ENCODE measurements at places on chromosomes 12 and 14. TPM values are rescaled to one million over a fixed set of nuclear protein-coding genes. Genes with fewer than 3 reads are reported as not detected.

The WIF1 gene
- total RNA-seq: 0.78 TPM

The TCL1B gene
- total RNA-seq: not detected

The PTPN6 gene
- total RNA-seq: 18.4 TPM

The PAPLN gene
- 9.6 TPM for total RNA-seq

The GXYLT1 gene
- 5.6 TPM for total RNA-seq

The PTPRQ gene
- 0.52 TPM for total RNA-seq

The PLEKHD1 gene
- under 0.01 TPM for total RNA-seq

The CLEC9A gene
- 0.26 TPM for total RNA-seq

The BAG5 gene
- 9.9 TPM for total RNA-seq

The FITM1 gene
- 12.2 TPM for total RNA-seq

The SDS gene
- 0.33 TPM for total RNA-seq

The KCNH3 gene
- total RNA-seq: 1.3 TPM

DNA sequence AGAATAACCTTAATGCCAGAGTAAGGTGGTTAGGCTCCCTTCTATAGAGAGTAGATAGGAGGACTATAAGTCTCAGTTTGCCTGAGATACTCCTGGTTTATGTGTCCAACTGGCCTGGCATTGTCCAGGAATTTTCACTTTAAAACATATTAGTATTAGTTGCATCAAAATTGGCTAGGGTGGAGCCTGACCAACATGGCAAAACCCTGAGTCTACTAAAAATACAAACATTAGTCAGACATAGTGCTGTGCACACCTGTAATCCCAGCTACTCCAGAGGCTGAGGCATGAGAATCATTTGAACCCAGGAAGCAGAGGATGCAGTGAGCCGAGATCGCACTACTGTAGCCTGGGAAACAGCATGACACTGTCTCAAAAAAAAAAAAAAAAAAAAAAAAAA is 11.9 kb downstream of the WDHD1 start:
- no peaks in the 10 kb centered on the region for H3K4me1 ChIP-seq
- no peak overlapping the region for H3K4me3 ChIP-seq
- no peak overlapping the region for H3K27ac ChIP-seq

- H3K27ac ChIP-seq: no peak overlapping the region
- no peaks in the 10 kb centered on the region for H3K36me3 ChIP-seq
- no peaks in the 10 kb centered on the region for H3K4me1 ChIP-seq
- no peaks in the 10 kb centered on the region for H3K27me3 ChIP-seq
Measured at GRCh38 chr14:70964492-70964891, 57.2 kb downstream of the PCNX1 start.

GRCh38 chr14:61602733-61603077 is 92.6 kb upstream of the HIF1A start:
- H3K4me1 ChIP-seq: peaks cover 29% of the 10 kb centered on the region
- H3K27me3 ChIP-seq: no peaks in the 10 kb centered on the region
- no peak overlapping the region for H3K4me3 ChIP-seq
- no peaks in the 10 kb centered on the region for H3K36me3 ChIP-seq

DNA sequence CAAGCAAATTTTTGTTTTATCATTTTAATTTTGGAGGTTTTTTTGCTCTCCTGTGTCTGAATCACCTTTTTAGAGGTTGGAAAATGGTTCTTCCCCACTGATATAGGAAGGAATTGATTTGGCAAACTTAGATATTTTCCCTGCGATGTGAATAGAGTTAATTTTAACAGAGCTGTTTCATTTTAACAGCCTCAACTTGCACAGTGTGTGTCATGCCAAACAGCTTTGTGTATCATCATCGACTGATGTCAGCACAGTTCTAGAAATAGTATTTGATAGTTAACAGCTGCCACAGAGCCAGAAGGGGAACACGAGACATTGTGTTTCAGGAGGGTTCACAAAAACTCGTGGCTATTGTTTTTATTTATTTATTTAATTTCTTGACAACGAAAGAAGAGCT is 243.1 kb upstream of the FOXN3 start:
- no peaks in the 10 kb centered on the region for H3K27me3 ChIP-seq
- H3K4me3 ChIP-seq: no peak overlapping the region
- no peak for DNase-seq
- no peak overlapping the region for H3K27ac ChIP-seq

GRCh38 chr12:52313461-52313860 is 7.7 kb downstream of the KRT83 start:
- no peak for DNase-seq
- no peaks in the 10 kb centered on the region for H3K27me3 ChIP-seq
- H3K27ac ChIP-seq: no peak overlapping the region
- peaks cover 7% of the 10 kb centered on the region for H3K4me1 ChIP-seq
- no peaks in the 10 kb centered on the region for H3K36me3 ChIP-seq

- no peaks in the 10 kb centered on the region for H3K36me3 ChIP-seq
- peaks cover 1% of the 10 kb centered on the region for H3K4me1 ChIP-seq
- DNase-seq: no peak
- H3K4me3 ChIP-seq: no peak overlapping the region
- no peak overlapping the region for H3K27ac ChIP-seq
Measured at GRCh38 chr12:50062728-50063460, 5.5 kb downstream of the ASIC1 start.

DNA sequence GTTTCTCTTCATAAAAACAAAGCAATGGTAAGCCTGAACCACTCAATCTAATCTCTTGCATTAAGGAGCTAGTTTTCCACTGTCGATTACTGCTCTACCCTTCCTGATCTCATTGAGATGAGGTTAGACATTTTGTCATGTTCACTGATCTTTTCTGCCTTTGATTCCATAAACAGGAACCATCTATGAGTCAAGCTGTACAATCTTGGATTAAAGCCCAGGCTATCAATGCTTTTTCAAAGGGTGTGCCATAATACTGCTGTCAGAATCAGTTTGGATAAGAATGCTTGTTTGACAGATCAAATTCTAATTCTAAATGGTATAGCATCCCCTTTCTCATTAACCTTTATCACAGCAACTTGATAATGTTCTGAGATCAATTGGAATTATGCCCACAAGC is 16.1 kb downstream of the GRIP1 start:
- H3K36me3 ChIP-seq: no peaks in the 10 kb centered on the region
- no peaks in the 10 kb centered on the region for H3K4me1 ChIP-seq
- DNase-seq: no peak
- H3K27ac ChIP-seq: no peak overlapping the region
- H3K27me3 ChIP-seq: no peaks in the 10 kb centered on the region

DNA sequence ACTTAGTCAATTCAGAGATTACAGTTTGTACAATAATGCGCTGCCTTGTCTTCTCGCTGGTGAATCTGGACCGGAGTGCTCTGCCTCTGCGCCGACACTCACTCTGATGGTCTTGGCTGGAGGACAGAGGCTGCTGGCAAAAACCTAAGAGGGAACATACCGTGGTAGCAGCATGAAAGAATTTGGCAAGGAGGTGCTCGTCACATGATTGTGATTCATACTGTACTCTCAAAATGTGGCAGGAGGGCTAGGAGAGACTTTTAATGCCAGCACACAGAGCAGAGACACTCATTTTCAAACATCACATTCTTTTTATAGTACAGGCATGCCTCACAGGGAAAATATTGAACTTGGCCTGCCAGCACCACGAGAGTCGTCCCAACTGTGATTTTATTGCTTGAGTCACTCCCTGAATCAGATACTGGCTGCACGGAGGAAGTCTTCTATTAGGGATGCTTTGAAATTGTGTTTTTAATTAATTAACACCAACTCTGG is 67.8 kb downstream of the HMGA2 start:
- H3K4me3 ChIP-seq: no peak overlapping the region
- H3K36me3 ChIP-seq: no peaks in the 10 kb centered on the region
- H3K27me3 ChIP-seq: no peaks in the 10 kb centered on the region
- peak; percentile 66 for DNase-seq
- peak overlapping the region; percentile 63 for H3K27ac ChIP-seq

DNA sequence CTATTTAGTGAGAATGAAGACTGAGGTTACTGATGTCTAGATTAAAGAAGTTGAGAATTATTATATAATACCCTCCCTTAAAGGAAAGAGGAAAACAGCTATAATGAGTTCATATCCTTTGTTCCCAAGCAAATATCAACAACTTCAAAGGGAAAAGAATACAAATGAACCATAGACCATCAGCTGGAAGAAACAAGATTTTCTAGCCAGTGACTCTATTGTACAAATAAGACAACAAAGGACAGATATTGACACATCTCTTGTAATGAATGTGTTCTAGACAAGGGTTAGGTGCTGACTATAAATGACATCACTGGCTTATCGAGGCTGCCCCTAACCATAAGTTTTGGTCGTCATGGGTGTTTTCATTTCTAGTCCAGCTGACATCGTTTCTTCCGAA is 48.2 kb downstream of the SLC38A4 start:
- no peak overlapping the region for H3K4me3 ChIP-seq
- H3K36me3 ChIP-seq: no peaks in the 10 kb centered on the region
- no peak for DNase-seq
- peaks cover 20% of the 10 kb centered on the region for H3K4me1 ChIP-seq
- no peaks in the 10 kb centered on the region for H3K27me3 ChIP-seq

- no peak for DNase-seq
- H3K27me3 ChIP-seq: no peaks in the 10 kb centered on the region
- no peak overlapping the region for H3K4me3 ChIP-seq
Measured at GRCh38 chr14:22434901-22435550, 154.0 kb downstream of the DAD1 start.

GRCh38 chr14:89445273-89445973 is 28.4 kb upstream of the FOXN3 start:
- H3K27ac ChIP-seq: no peak overlapping the region
- no peaks in the 10 kb centered on the region for H3K4me1 ChIP-seq
- H3K4me3 ChIP-seq: no peak overlapping the region
- DNase-seq: no peak
- no peaks in the 10 kb centered on the region for H3K27me3 ChIP-seq

DNA sequence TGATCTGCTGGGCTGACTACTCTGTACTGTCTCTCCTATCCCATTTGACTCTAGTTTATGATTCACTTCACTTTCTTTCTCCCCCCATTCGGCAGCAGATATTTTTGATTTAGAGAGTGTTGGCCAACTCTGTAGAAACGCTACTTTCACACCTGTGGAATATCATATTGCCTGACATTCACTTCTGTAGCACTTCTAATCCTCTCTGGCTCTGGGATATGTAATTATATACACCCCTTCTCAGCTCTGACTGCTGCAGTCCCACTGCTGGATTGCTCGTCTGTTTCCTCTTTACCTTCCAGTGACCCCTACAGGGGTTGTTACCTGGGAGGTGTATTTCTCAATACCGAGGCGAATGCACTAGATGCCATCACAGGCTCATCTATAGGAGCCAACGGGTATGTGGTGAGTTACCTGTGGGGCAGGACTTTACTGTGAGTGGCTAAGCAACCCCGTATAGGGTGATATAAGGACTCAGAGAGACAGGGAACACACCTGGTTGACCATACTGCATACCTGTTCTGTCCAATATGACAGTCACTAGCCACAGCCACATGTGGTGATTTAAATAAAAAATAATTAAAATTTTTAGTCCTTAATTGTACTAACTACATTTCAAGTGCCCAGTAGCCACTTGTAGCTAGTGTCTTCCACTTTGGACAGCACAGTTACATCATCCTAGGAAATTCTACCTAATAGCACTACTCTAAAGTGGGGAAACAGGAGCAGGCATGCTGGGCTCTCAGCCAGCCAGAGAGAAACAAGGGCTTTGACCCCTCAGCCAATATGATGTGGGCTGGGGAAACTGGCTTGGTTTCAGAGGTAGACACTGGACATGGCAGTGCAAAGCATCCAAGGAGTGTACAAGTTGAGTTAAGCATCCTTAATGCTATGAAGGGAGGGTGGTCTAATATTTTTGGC is 95.0 kb downstream of the C12orf75 start:
- H3K4me1 ChIP-seq: no peaks in the 10 kb centered on the region
- DNase-seq: no peak
- H3K27me3 ChIP-seq: no peaks in the 10 kb centered on the region
- H3K27ac ChIP-seq: no peak overlapping the region

GRCh38 chr12:95262808-95263207 is 45.2 kb downstream of the VEZT start:
- no peak for DNase-seq
- H3K4me3 ChIP-seq: no peak overlapping the region
- no peak overlapping the region for H3K27ac ChIP-seq
- peaks cover 4% of the 10 kb centered on the region for H3K36me3 ChIP-seq

GRCh38 chr12:24561882-24562770 is 386.8 kb downstream of the BCAT1 start:
- H3K36me3 ChIP-seq: no peaks in the 10 kb centered on the region
- no peaks in the 10 kb centered on the region for H3K27me3 ChIP-seq
- H3K4me1 ChIP-seq: peaks cover 16% of the 10 kb centered on the region
- DNase-seq: peak; percentile 36

- H3K36me3 ChIP-seq: peaks cover 4% of the 10 kb centered on the region
- no peak overlapping the region for H3K27ac ChIP-seq
- no peaks in the 10 kb centered on the region for H3K27me3 ChIP-seq
- H3K4me1 ChIP-seq: peaks cover 40% of the 10 kb centered on the region
- DNase-seq: no peak
Measured at GRCh38 chr12:49052451-49053208, 8.0 kb downstream of the KMT2D start.

GRCh38 chr14:103199124-103199523 is 75.9 kb downstream of the TNFAIP2 start:
- H3K4me1 ChIP-seq: peaks cover 7% of the 10 kb centered on the region
- no peak overlapping the region for H3K4me3 ChIP-seq
- H3K36me3 ChIP-seq: no peaks in the 10 kb centered on the region
- peak overlapping the region; percentile 8 for H3K27ac ChIP-seq
- no peak for DNase-seq
- no peaks in the 10 kb centered on the region for H3K27me3 ChIP-seq

- no peaks in the 10 kb centered on the region for H3K27me3 ChIP-seq
- H3K27ac ChIP-seq: no peak overlapping the region
- H3K4me1 ChIP-seq: peaks cover 9% of the 10 kb centered on the region
- no peak overlapping the region for H3K4me3 ChIP-seq
Measured at GRCh38 chr12:43291516-43291915, 260.5 kb downstream of the ADAMTS20 start.

GRCh38 chr12:70787612-70788011 is 132.9 kb downstream of the PTPRR start:
- H3K36me3 ChIP-seq: no peaks in the 10 kb centered on the region
- DNase-seq: no peak
- no peak overlapping the region for H3K27ac ChIP-seq
- no peak overlapping the region for H3K4me3 ChIP-seq
- no peaks in the 10 kb centered on the region for H3K4me1 ChIP-seq

DNA sequence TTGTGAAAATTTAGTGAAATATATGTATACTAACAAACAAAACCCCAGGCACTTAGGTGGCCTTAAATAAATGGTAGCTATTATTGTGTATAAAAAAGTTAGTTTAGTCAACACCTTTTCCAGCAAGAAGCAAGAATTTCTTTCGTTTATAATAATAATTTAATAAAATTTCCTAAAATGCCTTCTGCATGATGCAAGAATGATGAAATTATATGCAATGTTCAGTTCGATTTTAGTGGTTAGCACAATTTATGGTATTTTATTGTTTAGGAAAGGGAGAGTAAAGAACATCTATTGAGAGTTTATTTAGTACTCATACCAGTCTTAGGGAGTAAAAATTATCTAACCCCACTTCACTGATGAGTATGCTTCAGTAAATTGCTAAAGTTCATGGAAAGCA is 290.8 kb downstream of the APAF1 start:
- H3K4me1 ChIP-seq: no peaks in the 10 kb centered on the region
- no peaks in the 10 kb centered on the region for H3K27me3 ChIP-seq
- H3K4me3 ChIP-seq: no peak overlapping the region
- DNase-seq: no peak
- no peak overlapping the region for H3K27ac ChIP-seq

GRCh38 chr14:94119071-94119470 is 8.5 kb downstream of the IFI27 start:
- no peak for DNase-seq
- no peaks in the 10 kb centered on the region for H3K36me3 ChIP-seq
- no peak overlapping the region for H3K4me3 ChIP-seq
- no peaks in the 10 kb centered on the region for H3K27me3 ChIP-seq
- H3K4me1 ChIP-seq: peaks cover 9% of the 10 kb centered on the region
- H3K27ac ChIP-seq: no peak overlapping the region
